Ascending aorta (tissue), 2 donors: ENCODE measurements at places on chromosomes 13 and 19. TPM values are rescaled to one million over a fixed set of nuclear protein-coding genes. Genes with fewer than 3 reads are reported as not detected.

The EML2 gene
- total RNA-seq = 129 TPM

DNA sequence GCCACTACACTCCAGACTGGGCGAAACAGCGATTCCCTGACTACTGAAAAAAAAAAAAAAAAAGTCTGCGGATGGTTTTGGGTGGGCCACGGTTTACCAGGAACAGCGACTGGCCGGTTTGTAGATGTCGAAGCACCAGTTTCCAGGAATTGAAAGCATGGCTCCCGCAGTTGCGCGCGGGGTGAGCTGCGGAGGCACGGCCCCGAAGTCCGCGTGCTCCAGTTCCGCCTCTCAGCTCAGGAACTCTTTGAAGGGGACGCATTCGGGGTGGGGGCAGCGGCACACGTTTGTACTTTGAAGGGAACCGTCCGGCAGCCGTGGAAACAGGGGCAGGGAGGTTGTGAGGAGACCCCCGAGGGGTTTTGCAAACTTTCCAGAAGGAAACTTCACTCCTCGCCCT lies 27.1 kb upstream of the PABPC3 start:
- no peak for DNase-seq

GRCh38 chr19:845707-846521 lies 5.1 kb downstream of the PRTN3 start:
- no peak for DNase-seq

The PALM3 gene
- 1.7 TPM for total RNA-seq

- DNase-seq = no peak
Observed at GRCh38 chr13:72514146-72514545, 213.3 kb downstream of the MZT1 start.

GRCh38 chr13:35469806-35470525 lies 6.5 kb downstream of the MAB21L1 start:
- no peak for DNase-seq

DNA sequence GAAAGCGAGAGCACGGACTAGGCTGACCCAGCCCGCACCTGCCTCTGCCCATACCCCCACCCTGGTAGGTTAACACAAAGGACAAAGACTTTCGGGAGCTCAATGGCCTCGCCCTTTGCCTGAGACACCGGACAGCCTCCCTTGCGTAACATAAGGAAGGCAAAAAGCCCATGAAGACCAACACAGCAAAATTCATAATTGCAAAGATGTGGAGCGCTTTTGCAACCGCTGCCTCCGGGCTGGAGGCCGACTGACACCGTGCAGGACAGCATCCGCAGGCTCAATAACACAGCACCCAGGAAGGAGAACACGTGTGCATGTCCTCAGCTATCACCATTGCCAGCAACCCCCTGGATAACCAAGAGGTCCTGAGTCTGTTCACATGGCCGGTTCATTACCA lies 15.4 kb downstream of the LILRA1 start:
- DNase-seq = no peak
